ENCODE measurements at places on chromosomes 1 and 21.

- no peak for DNase-seq
Measured at GRCh38 chr1:228860911-228861831, 125.9 kb downstream of the RHOU start.

DNA sequence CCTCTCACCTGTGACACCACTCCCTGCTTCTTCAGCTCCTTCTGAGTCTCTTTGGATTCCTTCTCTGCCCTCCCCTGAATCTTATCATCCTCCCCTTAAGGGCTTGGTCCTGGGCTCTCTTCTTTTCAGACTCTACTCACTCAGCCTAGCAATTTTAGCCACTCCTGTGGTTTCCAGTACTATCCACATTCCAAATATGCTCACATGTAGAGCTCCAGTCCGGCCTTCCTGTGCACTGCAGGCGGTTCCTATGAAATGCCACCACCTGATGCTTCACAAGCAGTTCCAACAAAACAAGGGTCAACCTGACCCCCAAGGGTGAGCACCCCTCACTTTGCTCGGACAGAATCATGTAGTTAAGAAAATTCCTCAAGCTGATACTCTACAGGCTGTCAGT lies 35.9 kb downstream of the MAB21L3 start:
- no peak for DNase-seq

DNA sequence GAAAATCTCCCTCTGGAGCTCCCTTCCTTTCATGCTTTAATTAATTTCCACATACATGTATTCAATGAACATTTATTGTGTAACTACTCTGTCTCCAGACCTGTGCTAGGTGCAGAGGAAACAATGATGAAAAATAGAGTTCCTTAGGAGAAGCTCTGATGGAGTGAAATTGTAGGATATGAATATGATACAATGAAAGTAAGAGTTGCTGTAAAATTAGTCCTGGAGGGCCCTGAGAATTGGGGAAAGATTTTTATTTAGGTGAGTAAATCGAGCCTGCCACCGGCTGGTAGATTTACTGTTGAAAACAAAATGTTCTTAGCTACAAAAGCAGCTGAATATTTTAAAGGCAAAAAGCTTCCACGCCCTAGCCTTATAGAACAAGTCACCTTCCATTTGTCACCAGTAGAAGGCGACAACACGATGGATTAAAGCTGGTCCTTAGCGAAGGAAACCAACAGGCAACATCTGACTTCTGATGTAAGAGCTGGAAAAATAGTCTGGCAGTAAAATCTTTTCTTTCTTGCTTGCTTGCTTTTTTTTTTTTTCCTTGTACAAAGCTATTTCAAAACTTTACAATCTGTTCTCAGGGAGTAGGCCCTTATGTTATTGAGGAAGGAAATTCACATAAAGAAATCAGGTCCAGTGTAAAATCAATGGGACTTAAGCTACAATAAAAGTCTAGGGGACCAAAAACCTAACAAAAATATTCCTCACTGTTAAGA lies 82.0 kb upstream of the ROR1 start:
- peak; percentile 9 for DNase-seq

GRCh38 chr1:81498471-81499462 lies 302.0 kb upstream of the ADGRL2 start:
- DNase-seq: peak; percentile 67
